Psoas muscle (tissue), 8 donors: ENCODE measurements at places on chromosomes 6 and 20.

GRCh38 chr6:160428818-160429619 lies 80.8 kb downstream of the SLC22A3 start:
- H3K27me3 ChIP-seq, result no peaks in the 10 kb centered on the region
- no peaks in the 10 kb centered on the region for H3K36me3 ChIP-seq
- no peak for DNase-seq

- no peaks in the 10 kb centered on the region for H3K4me1 ChIP-seq
- no peak for DNase-seq
- no peak overlapping the region for H3K4me3 ChIP-seq
- no peak overlapping the region for H3K27ac ChIP-seq
Observed at GRCh38 chr6:163136681-163137397, 277.7 kb upstream of the QKI start.

GRCh38 chr20:33437141-33437911 lies 6.2 kb downstream of the SNTA1 start:
- no peaks in the 10 kb centered on the region for H3K36me3 ChIP-seq
- H3K27ac ChIP-seq, result peak overlapping the region; percentile 90
- H3K27me3 ChIP-seq, result no peaks in the 10 kb centered on the region
- DNase-seq, result peak; percentile 41
- no peak overlapping the region for H3K4me3 ChIP-seq

DNA sequence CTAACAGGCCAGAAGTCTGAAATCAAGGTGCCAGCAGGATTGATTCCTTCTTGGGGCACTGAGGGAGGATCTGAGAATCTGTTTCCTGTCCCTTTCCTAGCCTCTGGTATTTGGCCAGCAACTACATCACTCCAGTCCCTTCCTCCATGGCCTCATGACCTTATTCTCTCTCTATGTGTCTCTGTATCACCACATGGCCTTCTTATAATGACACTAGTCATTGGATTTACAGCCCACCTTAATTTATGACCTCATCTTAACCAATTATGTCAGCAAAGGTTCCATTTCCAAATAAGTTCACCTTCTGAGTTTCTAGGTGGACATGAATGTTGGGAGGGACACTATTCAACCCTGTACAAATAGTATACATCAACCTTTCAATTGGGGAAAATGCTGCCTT lies 29.3 kb downstream of the SCML4 start:
- no peak for DNase-seq
- no peak overlapping the region for H3K27ac ChIP-seq
- no peaks in the 10 kb centered on the region for H3K36me3 ChIP-seq
- no peak overlapping the region for H3K4me3 ChIP-seq

DNA sequence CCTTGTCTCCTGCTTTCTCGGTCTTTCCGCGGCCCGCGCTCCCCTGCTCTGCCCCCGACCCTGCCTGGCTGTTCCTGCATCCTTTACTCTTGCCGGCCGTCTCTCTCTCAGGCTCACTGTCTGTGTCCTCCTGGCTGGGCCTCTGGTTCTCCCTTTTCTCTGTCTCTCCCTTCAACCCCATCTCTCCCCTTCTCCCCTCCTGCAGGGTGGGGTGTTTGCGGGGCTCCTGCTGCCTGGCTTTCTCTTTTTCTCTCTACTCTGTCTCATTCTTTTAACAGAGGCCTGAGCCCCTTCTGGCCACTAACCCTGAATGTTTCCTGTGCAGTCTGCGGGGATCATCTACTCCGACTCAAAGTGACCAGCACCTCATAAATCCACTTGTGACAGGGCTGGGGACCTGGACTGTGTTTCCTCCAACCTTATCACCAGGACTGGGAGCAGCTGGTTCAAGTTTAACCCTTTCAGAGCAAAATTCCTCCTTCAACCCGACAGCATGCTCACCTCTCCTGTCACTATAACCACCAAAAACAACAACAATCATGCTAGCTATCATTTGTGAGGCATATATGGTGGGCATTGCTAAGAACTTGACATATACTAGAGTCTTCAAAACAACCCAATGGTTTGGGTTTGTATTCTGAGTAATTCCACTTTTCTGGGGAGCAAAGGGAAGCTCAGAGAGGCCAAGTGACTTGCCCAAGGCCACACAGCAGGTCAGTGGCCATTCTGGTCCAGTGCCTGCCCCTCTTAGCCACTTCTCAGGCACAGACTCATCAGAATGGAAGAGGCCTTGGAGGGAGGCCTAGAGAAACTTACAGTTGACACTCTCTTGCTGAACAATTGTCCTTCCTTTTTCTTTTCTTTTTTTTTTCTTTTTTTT lies 811 bp upstream of the RSPO4 start:
- H3K4me3 ChIP-seq, result no peak overlapping the region
- H3K27ac ChIP-seq, result no peak overlapping the region
- no peak for DNase-seq
- no peaks in the 10 kb centered on the region for H3K36me3 ChIP-seq

DNA sequence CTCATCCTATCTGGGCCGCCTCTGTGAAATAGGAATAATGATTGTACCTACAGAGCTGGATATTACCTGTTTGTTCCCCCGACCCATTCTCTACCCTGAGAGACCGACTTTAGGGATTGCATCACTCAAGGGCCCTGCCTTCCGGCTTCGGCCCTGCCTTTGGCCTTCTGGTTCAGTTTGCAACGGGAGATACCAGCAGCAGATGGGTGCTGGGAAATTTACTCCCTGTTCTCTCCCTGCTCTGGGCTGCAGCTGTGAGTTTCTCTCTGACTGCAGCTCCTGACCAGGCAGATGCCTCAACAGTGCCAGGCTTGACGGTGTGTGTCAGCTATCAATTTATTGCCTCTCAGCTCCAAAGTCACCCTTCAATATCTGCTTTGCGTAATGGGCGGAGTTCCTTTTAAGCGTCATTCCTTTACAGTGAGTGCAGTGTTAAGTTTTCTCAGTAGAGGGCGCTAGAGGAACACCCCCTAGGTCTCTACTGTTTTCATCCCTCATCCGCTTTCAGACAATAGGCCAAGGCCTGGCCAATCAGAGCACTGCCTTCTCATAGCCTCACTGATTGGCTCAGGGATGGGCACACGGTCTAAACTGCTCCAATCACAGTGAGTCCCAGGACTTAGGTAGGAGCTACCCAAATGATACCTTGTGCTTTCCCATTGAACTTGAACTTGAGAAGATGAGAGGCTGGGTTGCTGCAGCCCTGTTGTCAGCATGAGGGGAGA lies 30.0 kb downstream of the KCNG1 start:
- H3K4me1 ChIP-seq, result no peaks in the 10 kb centered on the region
- no peaks in the 10 kb centered on the region for H3K36me3 ChIP-seq
- DNase-seq, result no peak
- no peak overlapping the region for H3K27ac ChIP-seq
- H3K4me3 ChIP-seq, result no peak overlapping the region
- peaks cover under 1% of the 10 kb centered on the region for H3K27me3 ChIP-seq

- DNase-seq, result no peak
- H3K27me3 ChIP-seq, result peaks cover 7% of the 10 kb centered on the region
- no peak overlapping the region for H3K4me3 ChIP-seq
Observed at GRCh38 chr20:48492715-48493070, 335.1 kb downstream of the PREX1 start.

DNA sequence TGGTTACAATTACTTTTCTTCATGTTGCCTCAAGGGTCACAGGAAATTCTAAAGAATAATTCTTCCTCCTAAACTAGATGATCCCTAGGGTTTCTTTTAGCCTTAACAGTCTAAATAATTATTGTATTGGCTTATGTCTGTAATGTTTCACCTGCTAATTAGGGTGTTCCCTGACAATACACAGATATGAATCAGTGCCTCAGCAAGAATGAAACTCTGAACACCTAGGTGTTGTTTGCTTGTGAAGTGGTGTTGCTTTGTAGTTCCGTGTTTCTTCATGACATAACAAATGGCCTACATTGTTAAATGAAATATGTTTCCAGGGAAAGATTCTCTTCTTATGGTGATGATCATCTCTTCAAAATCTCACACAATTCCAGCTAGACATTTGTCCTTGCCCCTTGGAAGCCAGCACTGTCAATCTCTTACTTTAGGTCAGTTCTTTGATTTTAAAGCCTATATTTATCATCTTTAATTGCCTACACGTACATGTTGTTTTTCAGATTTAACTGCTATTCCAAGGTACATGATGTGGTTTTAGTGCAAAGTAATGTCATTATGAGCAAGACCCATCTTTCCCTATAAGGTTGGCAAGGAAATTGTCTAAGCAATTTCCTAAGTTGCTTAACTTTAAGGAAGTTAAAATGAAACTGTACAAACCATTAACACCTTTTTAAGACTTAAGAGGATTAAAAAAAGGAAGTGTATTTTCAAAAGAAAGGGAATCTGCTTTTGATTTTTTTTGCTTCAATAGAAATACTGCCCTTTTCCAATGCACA lies 111.9 kb downstream of the TBC1D7 start:
- no peaks in the 10 kb centered on the region for H3K27me3 ChIP-seq
- no peak for DNase-seq
- no peaks in the 10 kb centered on the region for H3K4me1 ChIP-seq
- H3K4me3 ChIP-seq, result no peak overlapping the region

- DNase-seq, result no peak
- peaks cover 29% of the 10 kb centered on the region for H3K4me1 ChIP-seq
- no peaks in the 10 kb centered on the region for H3K36me3 ChIP-seq
- no peaks in the 10 kb centered on the region for H3K27me3 ChIP-seq
- no peak overlapping the region for H3K4me3 ChIP-seq
Observed at GRCh38 chr20:41218466-41218865, 81.1 kb downstream of the PLCG1 start.

DNA sequence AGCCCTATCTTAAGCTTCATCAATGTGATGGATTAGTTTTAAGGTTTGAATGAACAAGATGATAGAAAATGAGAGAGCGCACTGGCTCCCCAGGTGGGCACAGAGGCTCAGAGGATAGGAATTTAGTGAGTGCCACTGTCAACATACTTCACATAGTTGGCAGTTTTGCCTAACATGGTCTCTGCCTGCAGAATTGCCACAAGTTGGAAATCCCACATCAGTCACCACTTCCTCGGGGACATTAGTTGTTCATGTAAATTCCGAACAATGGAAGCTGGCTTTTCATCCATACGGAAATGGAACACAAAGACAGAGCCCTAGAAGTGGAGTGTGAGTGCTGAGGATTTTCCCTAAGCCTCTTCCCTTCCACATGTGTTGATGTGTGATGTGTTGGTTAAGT lies 123.9 kb upstream of the PHACTR1 start:
- no peak overlapping the region for H3K27ac ChIP-seq
- no peak for DNase-seq
- no peaks in the 10 kb centered on the region for H3K27me3 ChIP-seq
- H3K36me3 ChIP-seq, result no peaks in the 10 kb centered on the region

- H3K27me3 ChIP-seq, result no peaks in the 10 kb centered on the region
- H3K27ac ChIP-seq, result no peak overlapping the region
- H3K4me1 ChIP-seq, result no peaks in the 10 kb centered on the region
Observed at GRCh38 chr6:146856296-146856695, 257.5 kb downstream of the ADGB start.

DNA sequence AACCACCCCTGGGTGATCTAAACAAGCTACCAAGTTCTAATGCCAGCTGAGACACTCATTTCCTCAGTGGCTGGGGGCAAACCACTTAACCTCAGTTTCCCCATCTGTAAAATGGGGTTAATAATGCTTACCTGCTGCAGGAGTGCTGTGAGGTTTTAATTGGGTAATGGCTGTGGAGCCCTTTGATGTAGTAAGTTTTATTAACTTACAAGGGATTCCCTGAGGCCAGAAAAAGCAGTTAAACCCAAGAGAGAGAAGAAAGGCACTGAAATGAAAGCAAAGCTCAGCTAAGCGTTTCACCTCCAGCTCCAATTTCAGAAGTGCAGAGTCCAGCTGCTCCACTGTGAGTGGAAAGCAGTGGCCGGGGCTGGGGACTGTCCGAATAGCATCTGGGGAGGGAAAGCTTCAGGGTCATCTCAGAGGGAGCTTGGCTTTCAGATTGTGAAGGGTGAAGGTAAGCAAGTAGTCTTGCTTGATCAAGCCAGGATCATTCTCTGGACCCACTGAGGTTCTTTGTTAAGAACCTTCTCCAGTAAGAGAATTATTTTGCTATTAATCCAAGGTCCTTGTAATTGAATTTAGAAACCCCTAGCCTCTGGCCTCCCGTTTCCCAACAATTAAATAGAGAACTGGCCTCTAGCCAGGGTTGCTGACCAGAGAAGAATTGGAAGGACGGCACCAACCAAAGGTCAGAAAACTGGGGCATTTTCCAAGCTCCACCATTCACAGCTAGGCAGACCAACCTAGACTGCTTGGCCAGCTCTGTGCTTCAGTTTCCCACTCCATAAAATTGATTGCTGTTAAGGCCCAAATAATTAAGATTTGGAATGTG lies 20.9 kb upstream of the TCP11 start:
- H3K36me3 ChIP-seq, result no peaks in the 10 kb centered on the region
- no peak overlapping the region for H3K27ac ChIP-seq
- no peaks in the 10 kb centered on the region for H3K27me3 ChIP-seq
- no peaks in the 10 kb centered on the region for H3K4me1 ChIP-seq
- no peak for DNase-seq

- H3K27ac ChIP-seq, result no peak overlapping the region
- no peak for DNase-seq
- no peaks in the 10 kb centered on the region for H3K27me3 ChIP-seq
Observed at GRCh38 chr20:56358070-56358469, 704 bp upstream of the FAM210B start.

- H3K27ac ChIP-seq, result no peak overlapping the region
- no peak overlapping the region for H3K4me3 ChIP-seq
- H3K27me3 ChIP-seq, result no peaks in the 10 kb centered on the region
Observed at GRCh38 chr20:58553166-58553696, 38.0 kb upstream of the APCDD1L start.

GRCh38 chr20:46939031-46939965 lies 44.7 kb downstream of the EYA2 start:
- H3K4me1 ChIP-seq, result no peaks in the 10 kb centered on the region
- no peaks in the 10 kb centered on the region for H3K36me3 ChIP-seq
- H3K4me3 ChIP-seq, result no peak overlapping the region
- H3K27me3 ChIP-seq, result no peaks in the 10 kb centered on the region
- no peak for DNase-seq
- no peak overlapping the region for H3K27ac ChIP-seq

DNA sequence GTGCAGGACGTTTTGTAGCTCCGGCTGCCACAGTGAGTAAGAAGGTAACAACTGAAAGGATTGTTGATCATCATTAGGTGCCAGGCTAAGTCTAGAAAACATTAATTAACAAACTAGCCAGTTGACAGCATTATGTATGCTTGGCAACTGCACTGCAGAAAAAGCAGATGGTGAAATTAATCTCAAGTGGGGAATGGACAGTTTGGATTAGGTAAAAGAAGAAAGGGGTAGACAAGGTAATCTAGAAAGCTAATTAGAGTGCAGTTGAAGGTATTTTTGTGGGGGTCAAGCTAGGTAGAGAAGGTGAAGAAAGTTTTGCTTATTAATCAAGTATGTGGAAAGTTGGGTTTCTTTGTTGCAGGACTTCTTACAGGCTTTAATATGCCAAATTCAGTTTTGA lies 69.7 kb upstream of the HINT3 start:
- no peak overlapping the region for H3K27ac ChIP-seq
- H3K4me1 ChIP-seq, result no peaks in the 10 kb centered on the region

DNA sequence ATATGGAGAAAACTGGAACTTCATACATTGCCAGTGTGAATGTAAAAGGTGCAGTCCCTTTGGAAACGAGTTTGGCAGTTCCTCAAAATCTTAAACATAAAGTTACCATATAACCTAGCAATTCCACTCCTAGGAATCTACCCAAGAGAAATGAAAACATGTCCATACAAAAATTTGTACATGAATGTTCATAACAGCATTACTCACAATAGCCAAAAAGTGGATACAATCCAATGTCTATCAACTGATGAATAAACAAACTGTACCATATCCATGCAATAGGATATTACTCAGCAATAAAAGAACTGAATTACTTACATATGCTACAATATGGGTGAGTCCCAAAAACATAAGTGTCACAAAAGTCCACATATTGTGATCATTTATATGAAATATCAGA lies 48.7 kb upstream of the ERVFRD-1 start:
- no peaks in the 10 kb centered on the region for H3K36me3 ChIP-seq
- no peak for DNase-seq
- H3K27me3 ChIP-seq, result no peaks in the 10 kb centered on the region
